Left hindlimb (tissue), 1 donor: ENCODE measurements at places on chromosomes 4 and X.

DNA sequence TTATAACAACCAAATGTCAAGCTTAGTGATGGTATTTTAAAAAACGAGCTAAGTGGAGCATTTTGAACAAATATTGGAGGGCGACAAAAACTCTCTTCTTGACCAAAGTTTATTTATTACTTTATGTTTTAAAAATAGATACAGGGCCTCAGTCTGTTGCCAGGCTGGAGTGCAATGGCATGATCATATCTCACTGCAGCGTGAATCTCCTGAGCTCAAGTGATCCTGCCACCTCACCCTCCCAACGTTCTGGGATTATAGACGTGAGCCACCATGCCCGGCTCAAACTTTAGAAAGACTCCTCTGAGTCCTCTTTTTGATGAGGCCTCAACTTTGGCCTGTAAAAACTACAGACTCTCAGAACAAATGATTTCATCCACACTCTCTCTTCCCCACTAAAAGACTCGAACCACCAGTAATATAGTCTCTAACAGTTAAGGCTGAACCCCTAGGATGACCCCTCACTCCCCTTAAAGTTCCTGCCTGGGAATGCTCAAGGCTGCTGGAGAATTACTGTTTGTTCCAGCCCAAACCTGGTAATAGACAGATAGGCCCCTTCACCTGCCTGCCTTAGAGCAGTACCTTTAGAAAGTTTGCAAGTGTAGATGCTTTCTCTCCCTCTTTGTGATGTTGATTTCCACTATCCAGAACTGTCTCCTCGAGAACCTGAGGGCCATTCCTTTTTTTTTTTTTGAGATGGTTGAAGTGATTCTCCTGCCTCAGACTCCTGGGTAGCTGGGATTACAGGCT is 55.3 kb upstream of the HPSE start:
- DNase-seq, result no peak

GRCh38 chr4:7657545-7658297 is 223.0 kb upstream of the PSAPL1 start:
- DNase-seq, result peak; percentile 23

GRCh38 chr4:76267811-76268210 is 16.3 kb downstream of the FAM47E start:
- DNase-seq, result no peak

- DNase-seq, result peak; percentile 34
These were observed 834 bp downstream of the NHS start for GRCh38 chrX:17375637-17376430.

- no peak for DNase-seq
These were observed 59.4 kb upstream of the HELT start for GRCh38 chr4:184958923-184959210.

GRCh38 chr4:147409350-147409749 is 71.5 kb upstream of the EDNRA start:
- no peak for DNase-seq
